ENCODE measurements at places on chromosomes 13 and 19. TPM values are rescaled to one million over a fixed set of nuclear protein-coding genes. Genes with fewer than 3 reads are reported as not detected.

FLT1 gene
- total RNA-seq: 16.1 TPM

NPAS1 gene
- 0.31 TPM for total RNA-seq

ZNF649 gene
- total RNA-seq: 12.0 TPM

DNA sequence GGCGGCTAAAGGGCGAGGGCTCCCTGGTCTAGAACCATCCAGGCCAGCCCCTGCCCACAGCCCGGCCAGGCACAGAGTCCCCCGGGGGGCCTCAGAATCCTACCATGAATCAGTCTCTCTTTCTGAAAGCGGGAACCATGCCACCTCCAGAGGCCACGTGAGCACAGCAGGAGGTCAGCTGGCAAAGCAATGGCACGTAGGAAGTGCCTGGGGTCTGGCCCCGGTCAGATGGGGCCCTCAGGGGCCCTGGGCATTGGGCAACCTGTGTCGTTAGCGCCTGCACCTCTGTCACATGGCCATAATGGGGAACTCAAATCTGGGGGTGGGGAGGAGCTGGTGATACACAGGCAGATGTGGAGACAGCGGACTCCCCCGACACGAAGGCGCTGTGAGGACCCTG lies 8.8 kb downstream of the MFSD12 start:
- no peak overlapping the region for H3K4me3 ChIP-seq
- H3K36me3 ChIP-seq: peaks cover 29% of the 10 kb centered on the region
- H3K27me3 ChIP-seq: no peaks in the 10 kb centered on the region
- H3K4me1 ChIP-seq: no peaks in the 10 kb centered on the region
- H3K27ac ChIP-seq: no peak overlapping the region
- DNase-seq: no peak

- H3K27ac ChIP-seq: no peak overlapping the region
- no peaks in the 10 kb centered on the region for H3K36me3 ChIP-seq
- no peak for DNase-seq
- H3K27me3 ChIP-seq: no peaks in the 10 kb centered on the region
- H3K4me3 ChIP-seq: no peak overlapping the region
- H3K4me1 ChIP-seq: peaks cover 3% of the 10 kb centered on the region
Observed at GRCh38 chr19:11278670-11279069, 16.3 kb upstream of the DOCK6 start.

DNA sequence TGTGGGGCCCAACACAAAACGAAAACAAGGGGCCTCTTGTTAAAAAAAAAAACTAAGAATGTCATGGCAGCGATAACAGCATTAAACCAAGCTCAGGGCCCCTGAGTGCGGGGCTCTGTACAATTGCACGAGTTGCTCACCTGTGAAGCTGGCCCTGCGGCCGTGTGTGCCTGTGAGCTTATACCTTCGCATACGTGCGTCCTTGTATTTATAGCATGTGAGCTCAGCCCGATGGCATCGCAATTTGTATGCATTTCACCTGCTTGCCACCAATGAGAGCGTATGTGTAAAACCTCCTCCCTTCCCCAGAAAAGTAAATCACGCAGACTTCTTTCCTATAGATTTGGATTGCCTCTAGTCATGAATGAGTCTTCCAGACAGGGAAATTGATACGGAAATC lies 17.1 kb downstream of the HNRNPM start:
- DNase-seq: no peak
- H3K4me1 ChIP-seq: peaks cover 30% of the 10 kb centered on the region
- H3K4me3 ChIP-seq: no peak overlapping the region
- no peak overlapping the region for H3K27ac ChIP-seq
- H3K36me3 ChIP-seq: peaks cover 43% of the 10 kb centered on the region
- H3K27me3 ChIP-seq: no peaks in the 10 kb centered on the region

- peaks cover 61% of the 10 kb centered on the region for H3K27me3 ChIP-seq
- H3K4me1 ChIP-seq: peaks cover 43% of the 10 kb centered on the region
- H3K4me3 ChIP-seq: no peak overlapping the region
Observed at GRCh38 chr19:31352782-31353651, 3.8 kb upstream of the TSHZ3 start.

GRCh38 chr19:30155381-30156200 lies 213.6 kb downstream of the URI1 start:
- no peaks in the 10 kb centered on the region for H3K27me3 ChIP-seq
- no peak overlapping the region for H3K27ac ChIP-seq
- no peak for DNase-seq
- H3K36me3 ChIP-seq: no peaks in the 10 kb centered on the region
- H3K4me3 ChIP-seq: no peak overlapping the region
- H3K4me1 ChIP-seq: peaks cover 3% of the 10 kb centered on the region

DNA sequence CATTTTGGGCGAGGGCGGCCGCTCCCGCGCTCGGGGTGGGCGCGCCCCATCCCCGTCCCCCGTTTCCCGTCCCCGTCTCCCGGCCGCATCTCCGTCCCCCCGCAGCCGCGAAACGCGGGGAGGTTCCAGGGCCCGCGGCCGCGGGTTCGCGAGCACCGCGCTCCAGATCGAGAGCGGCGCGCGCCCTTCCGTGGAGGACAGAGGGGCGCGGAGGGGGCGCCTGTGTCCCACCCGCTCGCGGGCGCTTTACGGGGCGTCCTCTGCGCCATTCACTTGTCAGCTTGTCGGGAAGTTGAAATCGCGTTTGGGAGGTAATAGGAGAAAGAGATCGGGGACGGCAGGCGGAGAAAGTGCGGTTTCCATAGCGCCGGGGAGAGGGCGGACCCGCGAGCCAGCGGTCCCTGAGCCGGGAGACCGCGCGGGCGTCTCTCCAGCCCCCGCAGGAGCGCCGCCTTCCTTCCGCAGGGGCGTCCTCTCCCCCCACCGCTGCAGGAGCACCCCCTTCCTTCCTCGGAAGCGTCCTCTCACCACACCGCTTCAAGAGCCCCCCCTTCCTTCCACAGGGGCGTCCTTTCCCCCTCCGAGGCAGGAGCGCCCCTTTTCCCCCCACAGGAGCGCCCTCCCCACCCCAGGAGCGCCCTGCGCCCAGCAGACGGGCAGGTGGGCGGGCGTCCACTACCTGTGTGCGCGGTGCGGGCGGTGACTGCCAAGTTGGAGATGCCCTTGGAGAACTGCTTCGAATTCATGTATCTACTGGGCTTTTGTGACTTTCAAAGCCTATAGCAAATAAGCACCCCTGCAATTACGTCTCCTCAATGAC lies 962 bp upstream of the IRS2 start:
- H3K4me3 ChIP-seq: peak overlapping the region; percentile 75
- DNase-seq: peak; percentile 72
- peak overlapping the region; percentile 69 for H3K27ac ChIP-seq
- peaks cover 15% of the 10 kb centered on the region for H3K27me3 ChIP-seq

- H3K27ac ChIP-seq: no peak overlapping the region
- peaks cover 10% of the 10 kb centered on the region for H3K4me1 ChIP-seq
- no peak for DNase-seq
- no peaks in the 10 kb centered on the region for H3K27me3 ChIP-seq
- H3K4me3 ChIP-seq: no peak overlapping the region
Observed at GRCh38 chr19:48102870-48103751, 7.5 kb downstream of the PLA2G4C start.
